HS-27A (cell line): ENCODE measurements at places on chromosomes 7 and 10.

DNA sequence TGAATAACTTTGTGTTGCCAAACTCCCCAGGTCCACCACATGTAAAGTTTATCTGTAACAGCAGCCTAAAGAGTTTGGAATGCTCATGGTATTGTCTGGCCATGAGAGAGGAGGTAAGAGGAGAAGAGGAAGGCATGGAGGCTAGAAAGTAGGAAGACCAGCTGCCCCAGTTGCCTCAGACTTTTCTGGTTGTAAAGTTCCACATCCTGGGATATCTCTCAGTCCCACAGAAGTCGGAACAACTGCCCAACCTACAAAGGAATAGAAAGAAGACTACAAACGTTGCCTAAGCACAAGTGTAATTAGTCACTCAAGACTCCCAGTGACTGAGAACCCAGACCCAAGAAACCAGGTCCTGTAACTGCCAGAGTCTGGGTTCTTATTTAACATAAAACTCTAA is 47.3 kb downstream of the CREB3L2 start:
- DNase-seq = no peak

DNA sequence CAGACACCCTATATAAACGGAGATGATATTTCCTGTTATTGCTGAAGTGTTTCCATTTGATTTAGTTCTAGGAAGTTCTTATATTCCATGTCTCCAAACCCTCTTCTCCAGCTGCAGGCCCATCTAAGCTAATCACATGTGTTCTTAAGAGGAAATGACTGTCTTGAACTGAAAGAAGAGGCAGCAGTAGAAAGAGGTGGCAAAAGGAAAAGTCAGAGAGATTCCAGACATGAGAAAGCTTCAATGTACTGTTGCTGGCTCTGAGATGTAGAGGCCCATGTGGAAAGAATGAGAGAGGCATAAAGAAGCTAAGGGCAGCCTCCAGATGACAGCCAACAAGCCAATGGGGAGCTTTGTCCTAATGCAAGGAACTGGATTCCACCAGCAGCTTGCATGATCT is 287.2 kb downstream of the GFRA1 start:
- no peak for DNase-seq

GRCh38 chr10:86162696-86163400 is 203.7 kb downstream of the GRID1 start:
- no peak for DNase-seq

- no peak for DNase-seq
Observed at GRCh38 chr7:151696721-151697514, 177.2 kb upstream of the RHEB start.

DNA sequence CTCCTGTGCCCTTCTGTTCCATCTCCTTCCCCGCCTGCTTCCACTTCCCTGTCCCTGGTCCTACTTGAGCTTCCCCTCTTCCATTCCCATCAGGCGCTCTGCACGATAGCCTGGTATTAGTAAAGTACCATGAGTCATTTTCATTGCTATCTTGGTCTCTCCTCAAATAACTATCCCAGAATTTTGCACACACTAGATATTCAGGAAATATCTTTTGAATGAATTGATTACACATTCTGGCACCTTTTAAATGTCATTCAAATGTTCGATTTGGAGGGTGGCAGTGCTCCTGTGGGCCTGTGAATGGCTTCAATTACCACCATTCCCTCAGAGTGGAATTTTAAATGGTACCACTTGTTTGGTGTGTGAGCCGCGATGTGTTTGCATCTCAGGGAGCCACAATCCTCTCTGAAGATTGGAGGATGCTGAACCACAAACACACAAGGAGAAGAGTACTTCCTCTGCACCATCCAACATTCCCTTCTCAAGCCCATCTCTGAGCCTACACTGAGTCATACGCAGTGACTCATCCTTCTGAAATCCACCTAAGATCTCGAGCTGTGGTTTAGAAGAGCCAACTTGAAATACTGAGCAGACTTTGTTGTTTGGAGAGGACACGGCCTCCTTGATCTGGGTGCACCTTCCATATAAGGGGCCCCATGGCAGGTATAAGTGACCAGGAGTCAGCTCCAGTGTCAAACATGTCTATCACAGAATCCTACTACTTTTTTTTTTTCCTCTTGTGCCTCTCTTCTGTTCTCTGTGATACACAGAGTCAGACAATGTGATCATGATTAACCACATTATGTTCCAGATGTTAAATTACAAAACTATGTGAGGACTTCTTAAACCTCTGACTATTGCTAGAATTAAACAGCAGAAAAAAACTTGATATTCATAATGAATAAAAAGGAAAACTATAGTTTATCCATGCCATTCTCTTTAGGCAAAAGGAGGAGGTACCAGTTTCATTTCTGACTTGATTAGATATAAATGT is 81.9 kb downstream of the BMPER start:
- peak; percentile 96 for DNase-seq

DNA sequence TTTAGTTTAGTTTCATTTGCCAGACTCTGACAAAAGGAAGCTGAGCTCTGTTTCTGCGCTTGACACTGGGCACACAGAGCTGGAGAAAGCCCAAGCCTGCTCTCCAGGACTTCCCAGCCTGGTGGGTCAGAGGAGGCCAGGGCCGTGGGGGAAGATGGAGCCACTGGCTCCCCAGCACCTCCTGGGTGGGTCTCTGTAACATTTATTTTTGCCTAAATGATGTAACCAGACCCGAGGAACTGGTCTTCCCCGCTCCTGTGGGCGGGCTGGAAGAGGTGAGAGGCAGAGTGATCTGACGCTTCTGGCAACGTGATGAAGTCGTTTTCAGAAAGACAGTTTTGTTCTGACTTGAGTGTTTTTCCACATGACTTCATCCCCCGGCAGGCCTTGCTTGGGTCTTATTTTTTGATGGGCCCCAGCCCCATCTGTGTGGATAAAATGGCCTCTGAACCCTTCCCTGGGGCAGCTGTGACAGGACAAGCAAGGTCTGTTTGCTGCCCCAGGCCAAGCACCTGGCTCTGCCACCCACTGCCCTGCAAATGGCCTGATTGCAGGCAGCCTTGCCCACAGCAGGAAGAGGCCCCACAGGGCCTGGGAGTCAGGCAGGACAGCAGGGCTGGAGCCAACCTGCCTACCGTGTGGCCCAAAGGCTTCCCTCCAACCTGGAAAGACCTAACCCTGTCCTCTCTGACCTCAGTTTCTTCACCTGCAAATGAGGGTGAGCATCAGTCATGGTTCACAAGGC is 304.9 kb upstream of the ZMIZ1 start:
- DNase-seq = no peak

DNA sequence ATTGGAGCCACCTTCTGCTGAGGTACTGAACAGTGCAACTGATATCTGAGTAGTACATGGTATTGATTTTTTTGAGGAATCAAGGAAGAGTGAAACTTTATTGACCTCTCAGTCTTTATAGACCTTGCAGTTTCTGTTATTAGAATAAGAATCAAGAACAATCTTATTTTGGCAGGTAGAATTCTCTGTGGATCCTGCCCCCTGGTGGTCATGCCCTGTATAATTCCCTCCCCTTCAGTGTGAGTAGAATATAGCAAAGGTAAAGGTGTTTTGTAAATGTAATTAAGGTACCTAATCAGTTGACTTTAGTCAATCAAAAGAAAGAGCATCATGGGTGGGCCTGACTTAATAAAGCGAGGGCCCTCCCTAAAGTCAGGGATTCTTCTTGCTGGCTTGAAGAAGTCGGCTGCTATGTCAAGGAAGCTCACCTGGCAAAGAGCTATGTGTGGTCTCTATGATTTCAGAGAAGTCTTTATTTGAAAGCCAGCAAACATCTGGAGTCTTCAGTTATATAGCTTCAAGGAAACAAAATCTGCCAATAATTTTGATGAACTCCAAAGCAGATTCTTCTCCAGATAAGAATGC is 142.8 kb downstream of the LSM5 start:
- DNase-seq = no peak

- no peak for DNase-seq
Observed at GRCh38 chr7:1940863-1941262, 270.8 kb downstream of the ELFN1 start.

DNA sequence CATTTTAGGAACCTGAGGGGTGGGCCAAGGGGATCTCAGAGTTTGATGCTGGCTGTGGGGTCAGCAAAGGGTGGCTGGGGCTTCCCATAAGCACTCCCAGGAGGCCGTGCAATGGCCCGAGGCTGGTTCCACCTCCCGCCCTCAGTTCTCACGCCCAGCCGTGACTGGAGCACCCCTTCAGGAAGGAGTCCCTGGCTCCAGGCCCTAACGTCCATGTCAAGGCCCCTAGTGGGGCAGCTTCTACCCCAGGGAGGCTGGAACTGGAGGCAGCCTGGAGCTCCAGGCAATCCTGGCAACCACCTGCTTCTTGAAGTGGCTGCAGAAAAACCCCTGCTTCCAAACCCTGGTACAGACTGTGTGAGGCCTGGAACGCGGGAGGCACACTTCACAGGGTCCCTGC is 165.5 kb downstream of the DIP2C start:
- DNase-seq = no peak

DNA sequence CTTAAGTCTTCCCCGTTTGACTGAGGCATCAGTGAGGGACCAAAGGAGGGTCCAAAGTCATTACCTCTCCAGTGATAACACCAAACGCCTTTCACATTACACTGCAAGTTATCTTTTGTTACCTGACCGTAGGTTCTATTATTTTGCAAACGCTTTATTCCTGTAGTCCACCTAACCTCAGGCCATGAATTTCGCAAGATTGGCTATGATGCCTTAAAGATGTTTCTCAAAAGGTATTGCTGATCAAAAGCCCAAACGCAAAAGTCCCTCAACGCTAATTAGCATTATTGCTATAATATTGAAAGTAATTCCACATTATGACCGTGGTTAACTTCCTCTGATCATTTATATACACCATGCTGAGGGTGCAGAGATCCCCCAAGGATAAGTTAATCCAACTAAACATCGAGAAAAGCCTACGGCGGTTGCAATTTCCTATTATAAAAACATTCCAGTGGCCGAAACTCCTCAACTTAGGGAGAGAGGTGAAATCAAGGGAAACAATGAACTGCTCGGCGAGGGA is 649 bp downstream of the DNA2 start:
- DNase-seq = no peak

- no peak for DNase-seq
Observed at GRCh38 chr10:101607124-101607523, 19.0 kb downstream of the DPCD start.

GRCh38 chr7:75055830-75056772 is 17.5 kb downstream of the RCC1L start:
- DNase-seq = no peak

- no peak for DNase-seq
Observed at GRCh38 chr7:109121599-109122300, 552.1 kb downstream of the DNAJB9 start.

GRCh38 chr7:120807390-120807789 is 50.6 kb downstream of the TSPAN12 start:
- DNase-seq = no peak

- DNase-seq = no peak
Observed at GRCh38 chr7:114944745-114945625, 23.1 kb downstream of the MDFIC start.

DNA sequence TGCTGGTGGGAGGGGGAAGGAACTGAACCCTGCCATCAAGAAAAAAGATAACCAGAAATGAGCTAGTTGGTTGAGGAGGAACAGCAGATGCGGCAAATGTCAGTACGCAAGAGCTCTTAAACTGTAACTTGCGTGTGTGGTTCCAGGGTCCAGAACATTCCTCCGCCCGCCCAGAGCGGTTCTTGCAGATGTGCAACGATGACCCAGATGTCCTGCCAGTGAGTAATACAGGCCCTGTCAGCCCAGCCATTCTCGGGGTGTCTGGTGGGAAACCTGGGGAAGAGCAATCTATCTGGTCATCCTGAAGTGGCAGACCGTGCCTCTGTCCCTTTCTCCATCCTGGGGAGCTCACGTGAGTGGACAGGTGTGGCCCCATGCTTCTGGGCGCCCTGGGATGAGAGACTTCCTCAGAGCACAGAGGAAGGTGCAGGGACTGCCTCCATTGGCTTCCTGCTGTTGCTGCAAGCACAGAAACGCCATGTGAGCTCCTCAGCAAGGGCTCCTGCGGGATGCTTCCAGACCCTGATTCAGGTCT is 50.5 kb upstream of the ZMIZ2 start:
- DNase-seq = no peak

- no peak for DNase-seq
Observed at GRCh38 chr10:131771634-131772358, 129.0 kb upstream of the PPP2R2D start.

DNA sequence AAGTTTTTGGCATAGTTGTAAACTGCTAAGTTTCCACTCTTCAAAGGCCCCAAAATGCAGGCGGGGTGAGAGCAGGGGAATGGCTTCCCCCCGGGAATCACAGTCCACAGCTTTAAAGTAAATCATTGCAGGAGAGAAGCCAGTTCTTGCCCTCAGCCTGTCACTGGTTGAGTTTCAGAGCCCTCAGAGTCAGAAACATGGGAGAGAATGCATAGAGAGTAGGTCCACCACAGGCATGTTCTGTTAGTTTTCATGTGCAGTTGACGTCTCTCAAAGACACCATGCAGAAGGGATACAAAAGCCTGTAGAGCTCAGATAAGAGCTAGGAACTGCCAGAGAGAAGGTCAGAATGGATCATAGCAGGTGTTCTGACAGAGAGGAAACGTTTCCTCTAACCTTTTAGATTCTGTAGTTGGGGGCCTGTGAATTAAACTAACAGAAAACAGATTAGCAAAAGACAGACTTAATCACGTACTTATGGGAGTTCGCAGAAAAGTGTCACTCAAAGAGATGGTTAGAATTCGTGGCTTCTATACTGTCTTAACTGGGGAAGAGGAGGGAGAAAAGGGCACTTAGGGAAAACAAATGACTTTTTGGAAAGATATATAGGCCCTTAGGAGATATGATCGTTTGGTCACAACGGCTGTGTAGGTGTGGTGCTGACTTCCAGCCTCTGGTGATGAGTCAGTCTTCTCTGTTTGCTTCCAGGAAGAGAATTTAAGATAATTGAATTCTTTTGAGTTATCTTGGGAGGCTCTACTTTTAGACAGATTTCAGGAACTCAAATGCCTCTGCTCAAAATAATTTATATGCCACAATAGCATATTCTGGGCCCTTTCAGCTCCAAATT is 48.0 kb upstream of the MSRB2 start:
- no peak for DNase-seq

DNA sequence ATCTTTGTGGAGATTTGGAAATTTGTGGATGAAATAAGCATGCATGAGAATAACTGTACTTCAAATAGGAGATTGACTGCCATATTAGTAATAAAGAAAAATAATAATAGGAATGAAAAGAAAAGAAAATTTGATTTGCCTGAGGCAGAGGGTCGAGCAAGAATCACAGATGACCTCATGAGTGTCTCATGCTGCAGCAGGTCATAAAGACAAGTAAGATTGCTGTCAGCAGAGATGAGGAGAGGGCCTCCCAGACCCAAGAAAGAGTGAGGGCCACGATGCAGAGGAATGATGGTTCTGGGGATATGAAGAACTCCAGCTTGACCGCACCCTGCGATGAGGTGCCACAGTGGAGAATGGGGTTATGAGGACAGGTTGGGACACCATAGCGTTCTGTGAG is 39.2 kb downstream of the TOMM7 start:
- DNase-seq = no peak

- DNase-seq = no peak
Observed at GRCh38 chr10:100895896-100896295, 16.9 kb upstream of the SLF2 start.
